Upper lobe of right lung (tissue), 1 donor: ENCODE measurements at places on chromosomes 2 and 18.
A peak's percentile ranks its signal among the peaks of the same experiment; 100 is the strongest.

DNA sequence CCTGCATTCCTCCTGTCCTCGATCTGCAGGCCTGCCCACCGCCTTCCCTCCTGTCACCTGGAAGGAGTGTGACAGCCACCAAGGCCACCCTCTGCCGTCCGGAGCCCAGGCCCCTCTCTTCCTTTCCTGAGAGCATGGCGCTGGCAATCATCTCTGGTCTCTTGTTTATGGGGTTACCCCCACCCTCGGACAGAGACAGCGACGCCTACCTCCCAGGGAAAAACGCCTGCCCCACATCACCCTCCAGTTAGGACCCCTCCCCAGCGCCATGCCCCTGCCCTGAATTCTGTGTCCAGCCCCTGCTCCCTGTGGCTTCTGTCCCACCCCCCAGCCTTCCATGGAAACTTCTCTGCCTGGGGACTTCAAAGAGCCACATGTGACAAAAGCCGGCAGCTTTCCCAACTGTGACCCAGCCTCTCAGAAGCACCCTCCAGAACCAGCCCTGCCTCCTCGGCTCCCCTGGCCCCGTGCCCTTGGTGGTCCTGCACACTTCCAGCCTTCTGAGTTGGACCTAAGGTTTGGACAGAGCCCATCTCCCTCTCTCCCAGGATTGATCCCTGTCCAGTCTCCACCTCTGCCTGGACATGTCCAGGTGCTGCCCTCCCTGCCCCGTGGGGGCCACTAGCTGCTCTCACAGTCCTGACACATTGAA lies 145.0 kb upstream of the HDAC4 start:
- peak; percentile 53 for DNase-seq

DNA sequence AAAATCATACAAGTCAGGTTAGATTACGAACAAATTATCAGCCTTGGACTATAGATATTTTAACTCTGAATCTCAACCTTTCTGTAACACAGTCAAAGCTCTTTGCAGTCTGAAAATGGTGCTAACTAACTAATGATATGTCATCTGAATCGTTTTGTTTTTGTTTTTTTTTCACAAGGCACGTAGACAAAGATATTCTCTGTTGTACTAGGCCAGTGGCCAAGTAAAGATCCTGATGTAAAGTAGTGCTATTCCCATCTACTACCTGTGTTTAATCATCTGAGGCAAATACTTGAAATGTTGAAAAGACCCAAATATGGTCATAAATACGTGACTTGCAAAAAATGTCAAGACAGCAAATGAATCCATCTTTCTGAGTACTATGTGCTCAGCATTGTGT lies 65.7 kb downstream of the REL start:
- no peak for DNase-seq

DNA sequence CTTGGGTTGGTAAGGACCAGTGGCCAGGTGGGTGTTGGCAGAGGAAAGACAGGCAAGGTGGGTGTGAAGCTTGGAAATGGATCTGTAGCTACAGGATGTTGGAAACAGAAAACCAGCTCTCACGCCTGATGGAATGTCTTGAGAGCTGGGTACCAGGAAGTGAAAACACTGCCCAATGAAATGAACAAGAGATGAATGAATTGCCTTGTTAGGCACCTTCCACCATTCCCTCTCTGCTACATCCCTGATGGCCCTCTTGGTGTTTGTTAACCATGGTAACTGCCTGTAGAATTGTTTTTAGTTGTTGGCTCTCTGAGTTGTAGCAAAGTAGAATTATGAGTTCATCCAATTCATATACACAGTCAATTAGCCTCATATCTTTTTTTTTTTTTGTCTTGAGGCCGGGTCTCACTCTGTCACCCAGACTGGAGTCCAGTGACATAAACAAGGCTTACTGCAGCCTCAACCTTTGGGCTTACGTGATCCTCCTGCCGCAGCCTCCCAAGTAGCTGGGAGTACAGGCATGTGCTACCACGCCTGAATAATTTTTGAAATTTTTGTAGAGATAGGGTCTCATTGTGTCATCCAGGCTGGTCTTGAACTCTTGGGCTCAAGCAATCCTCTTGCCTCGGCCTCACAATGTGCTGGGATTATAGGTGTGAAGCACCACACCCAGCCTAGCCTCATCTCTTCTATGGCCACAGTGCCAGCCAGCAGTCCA lies 9.5 kb downstream of the KCMF1 start:
- DNase-seq: no peak

- no peak for DNase-seq
Observed at GRCh38 chr18:59208602-59209125, 11.3 kb upstream of the GRP start.

DNA sequence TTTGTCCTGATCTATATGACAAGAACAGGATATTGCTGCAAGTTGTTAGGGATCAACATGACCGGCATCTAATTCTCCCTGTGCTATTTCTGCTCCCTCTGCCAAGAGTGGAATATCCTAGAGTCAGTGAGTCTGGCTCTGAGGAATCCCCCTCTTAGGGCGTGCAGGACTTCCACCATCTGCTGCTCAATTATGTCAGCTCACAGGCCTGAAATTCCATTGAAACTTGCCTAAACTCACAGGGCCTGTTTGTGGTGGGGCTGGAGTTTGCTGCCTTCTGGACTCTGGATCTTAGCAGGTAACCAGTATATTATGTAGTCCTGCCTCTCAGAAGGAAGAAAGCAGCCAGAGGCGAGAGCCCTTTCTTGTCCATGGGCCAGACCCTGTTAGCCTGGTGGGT lies 323.0 kb downstream of the TSN start:
- DNase-seq: no peak

GRCh38 chr2:4507661-4508060 lies 804.3 kb downstream of the DCDC2C start:
- no peak for DNase-seq

DNA sequence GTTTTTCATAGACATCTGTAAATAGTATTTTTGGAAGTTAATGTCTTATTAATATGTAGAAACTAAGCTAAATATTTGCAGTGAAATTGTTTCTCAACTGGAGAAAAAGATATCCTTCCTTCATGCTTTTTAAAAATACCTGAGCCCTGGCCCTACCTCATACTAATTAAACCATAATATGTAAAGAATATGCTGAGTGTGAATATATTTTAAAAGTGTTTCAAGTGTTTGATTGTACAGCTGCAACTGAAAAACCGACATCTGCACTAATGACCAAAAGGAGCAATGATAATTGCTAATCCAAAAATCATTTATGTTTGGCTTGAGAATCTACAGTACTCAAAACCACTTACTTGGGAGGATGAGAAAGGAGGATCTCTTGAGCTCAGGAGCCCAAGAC lies 156.7 kb downstream of the MBD5 start:
- no peak for DNase-seq

DNA sequence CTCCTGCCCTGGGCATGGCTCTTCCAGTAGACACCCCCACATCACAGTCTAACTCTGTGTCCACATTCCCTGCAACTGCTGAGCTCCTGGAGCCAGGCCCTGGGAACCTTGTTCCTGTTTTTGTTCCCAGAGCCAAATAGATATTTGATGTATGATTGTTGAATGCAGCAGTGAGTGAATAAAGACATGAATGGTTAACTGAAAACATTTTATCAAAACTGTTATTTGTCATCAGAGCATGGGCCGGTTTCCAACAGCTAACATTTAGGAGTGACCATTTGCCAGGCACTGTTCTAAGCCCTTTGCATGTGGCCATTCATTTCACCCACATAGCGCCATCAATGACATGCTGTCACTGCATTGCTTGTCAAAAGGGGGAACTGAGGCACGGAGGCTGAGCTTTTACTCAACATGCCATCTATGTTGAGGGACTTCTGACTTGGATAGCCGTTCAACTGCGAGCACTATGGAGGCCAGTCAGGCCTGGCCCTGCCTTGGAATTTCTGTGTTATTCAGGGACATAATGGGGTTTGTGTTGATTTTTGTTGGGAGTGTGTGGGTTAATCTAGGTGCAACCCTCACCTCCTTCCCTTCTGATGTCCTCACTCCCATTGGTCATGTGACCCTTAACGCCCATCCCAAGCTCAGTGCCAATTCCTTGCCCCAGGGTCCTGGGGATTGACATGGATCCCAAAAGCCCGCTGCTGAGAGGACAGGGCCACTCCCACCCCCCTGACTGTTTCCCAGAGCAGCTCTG lies 12.6 kb downstream of the IL1R1 start:
- DNase-seq: no peak

- no peak for DNase-seq
Observed at GRCh38 chr18:75582406-75582821, 154.9 kb upstream of the SMIM21 start.

DNA sequence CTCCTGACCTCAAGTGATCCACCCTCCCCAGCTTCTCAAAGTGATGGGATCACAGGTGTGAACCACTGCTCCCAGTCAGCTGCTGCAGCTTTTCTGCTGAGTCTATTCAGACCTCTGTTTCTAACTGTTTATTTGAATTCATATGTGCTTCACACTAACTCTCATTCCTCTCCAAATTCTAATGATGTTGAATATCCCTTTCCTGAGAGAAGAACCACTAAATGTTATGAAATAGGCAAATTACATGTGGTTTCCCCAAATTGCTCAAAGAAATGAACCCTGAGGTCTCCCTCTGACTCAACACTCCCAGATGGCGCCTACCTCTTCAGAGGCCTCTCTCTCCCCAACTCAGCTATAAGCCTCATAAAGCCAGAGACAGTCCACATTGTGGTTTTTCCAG lies 98.6 kb downstream of the IRS1 start:
- no peak for DNase-seq
